Stimulated activated CD4-positive, alpha-beta T cell treated with anti-CD3 and anti-CD28 coated beads, Interleukin-15, amount 100 ng/mL, for 24 hours (primary cell): ENCODE measurements at places on chromosomes 1 and 21.
A peak's percentile ranks its signal among the peaks of the same experiment; 100 is the strongest.

DNA sequence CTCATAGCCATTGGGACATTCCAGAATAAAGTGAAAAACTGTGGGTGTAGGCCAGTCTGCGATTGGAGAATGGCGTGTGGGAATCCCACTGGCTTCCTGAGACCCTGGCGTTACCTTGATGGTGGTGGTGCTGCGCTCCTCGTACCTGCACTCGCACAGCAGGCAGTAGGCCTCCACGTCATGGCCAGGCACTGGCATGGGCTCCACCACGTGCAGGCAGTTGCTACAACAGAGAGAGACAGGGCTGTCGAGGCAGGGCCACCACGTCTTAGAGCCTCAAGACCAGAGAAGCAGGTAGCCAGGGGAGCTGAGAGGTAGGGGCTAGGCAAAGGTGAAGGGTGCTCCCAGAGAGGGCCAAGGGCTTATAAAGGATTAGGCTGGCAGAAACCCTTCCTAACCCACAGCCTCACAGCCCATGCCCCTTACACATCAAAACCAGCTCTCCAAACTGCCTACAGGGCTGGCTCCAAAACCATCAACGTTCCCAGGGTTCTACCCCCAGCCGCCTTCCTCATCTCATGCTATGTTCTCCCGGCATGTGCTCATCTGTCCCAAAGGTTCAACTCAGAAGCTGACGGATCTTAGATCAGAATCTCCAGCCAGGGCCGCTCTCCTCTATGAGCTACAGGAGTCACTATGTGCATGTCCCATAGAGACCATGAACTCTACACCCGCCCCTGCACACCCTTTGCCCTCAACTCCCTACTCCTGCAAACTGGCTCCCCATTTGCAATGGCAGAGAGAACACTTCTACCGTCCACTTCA is 7.5 kb downstream of the TMEM9 start:
- DNase-seq: no peak

DNA sequence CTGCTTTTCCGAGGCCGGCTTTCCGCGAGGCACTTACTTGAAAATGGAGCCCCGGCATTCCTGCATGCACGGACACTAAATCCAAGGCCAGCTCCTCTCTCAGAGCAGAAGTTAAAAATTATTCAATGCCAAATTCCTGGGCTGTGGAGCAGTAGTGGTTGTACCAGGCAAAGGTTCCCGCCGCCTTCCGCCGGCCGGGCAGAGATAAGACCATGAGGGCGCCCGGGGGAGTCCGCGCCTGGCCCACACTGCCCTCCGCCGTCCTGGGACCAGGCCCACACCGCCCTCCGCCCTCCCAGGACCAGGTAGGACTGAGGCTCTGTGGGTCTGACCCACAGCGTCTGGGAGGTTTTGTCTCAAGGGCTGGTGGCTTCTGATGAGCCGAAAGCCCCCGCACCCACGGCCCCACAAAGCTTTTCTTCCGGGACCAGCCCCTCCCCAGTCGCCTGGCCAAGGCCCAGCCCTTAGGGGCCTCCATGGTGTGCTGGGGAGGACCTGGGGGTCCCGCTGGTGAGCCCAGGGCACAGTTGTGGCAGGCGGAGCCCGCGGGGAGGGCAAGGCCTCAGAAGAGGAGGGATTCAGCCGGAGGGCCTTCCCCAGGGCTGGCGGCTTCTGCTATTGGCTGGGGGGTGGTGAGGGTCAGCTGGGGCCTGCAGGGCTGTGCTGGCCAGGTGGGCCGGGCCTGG is 12.7 kb upstream of the C1orf159 start:
- DNase-seq: no peak

GRCh38 chr1:186483561-186483960 is 22.6 kb upstream of the PDC start:
- DNase-seq: no peak

GRCh38 chr1:167291539-167292185 is 71.0 kb downstream of the POU2F1 start:
- DNase-seq: no peak

DNA sequence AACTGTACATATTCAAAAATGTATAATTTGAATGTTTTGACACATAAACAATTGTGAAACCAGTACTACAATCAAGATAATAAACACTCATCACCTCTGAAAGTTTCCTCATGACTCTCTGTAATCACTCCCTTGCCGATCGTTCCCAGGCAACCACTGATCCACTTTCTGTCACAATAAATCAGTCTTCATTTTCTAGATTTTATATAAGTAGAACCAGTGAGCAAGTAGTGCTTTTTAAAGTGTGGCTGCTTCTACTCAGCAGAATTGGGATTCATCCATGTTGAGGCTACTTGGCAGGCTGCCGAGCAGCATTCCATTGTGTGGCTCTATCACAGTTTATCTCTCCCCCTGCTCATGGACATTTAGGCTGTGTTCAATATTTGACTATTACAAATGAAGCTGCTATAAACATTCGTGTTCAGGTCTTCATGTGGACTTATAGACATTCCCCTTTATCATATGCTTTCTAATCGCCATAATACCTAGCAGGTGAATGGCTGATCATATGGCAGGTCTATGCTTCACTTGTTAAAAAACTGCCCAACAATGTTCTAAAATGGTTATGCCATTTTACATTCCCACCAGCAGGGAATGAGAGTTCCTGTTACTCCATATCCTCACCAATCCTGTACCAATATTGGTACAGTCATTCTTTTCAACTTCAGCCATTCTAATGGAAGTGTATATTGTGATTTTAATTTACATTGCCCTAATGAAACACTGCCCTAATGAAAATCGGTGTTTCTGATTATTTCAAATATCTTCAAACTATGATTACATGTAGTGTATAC is 20.5 kb downstream of the TEX38 start:
- no peak for DNase-seq

GRCh38 chr1:59666106-59666505 is 148.6 kb upstream of the HOOK1 start:
- no peak for DNase-seq

DNA sequence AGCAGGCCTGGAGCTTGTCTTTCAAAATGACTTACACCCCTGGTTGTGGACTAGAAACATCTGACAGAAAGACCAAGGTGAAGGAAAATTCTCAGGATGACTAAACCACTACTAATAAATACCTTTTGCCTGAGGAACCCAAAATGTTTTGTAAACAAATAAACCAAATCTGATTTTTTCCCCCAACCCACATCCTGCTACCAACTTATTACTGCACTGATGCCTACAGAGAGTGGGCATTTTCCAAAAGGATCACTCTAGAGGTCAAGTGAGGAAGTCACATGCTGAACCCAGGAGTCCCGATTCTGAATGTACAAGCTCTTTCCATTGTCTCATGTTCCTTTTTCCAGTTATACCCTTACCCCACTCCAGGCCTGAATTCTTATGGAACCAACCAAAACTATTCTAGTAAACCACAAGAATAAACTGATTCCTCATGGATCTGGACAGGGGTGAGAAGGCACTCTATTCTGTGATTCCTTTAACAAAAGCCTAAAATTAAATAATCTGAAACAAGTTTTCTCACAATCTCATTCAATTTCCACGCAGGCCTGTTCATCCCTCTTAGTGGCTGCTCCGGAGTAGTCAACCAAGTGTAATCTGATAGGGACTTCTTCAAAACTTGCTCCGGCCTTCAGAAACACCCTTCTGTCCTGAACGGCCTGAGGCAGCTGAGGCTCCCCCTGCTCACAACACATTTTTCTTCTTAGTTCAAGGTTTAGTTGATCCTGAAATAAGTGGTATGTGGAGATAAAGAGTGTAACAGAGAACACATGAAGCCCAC is 1.4 kb downstream of the PI4KB start:
- no peak for DNase-seq

DNA sequence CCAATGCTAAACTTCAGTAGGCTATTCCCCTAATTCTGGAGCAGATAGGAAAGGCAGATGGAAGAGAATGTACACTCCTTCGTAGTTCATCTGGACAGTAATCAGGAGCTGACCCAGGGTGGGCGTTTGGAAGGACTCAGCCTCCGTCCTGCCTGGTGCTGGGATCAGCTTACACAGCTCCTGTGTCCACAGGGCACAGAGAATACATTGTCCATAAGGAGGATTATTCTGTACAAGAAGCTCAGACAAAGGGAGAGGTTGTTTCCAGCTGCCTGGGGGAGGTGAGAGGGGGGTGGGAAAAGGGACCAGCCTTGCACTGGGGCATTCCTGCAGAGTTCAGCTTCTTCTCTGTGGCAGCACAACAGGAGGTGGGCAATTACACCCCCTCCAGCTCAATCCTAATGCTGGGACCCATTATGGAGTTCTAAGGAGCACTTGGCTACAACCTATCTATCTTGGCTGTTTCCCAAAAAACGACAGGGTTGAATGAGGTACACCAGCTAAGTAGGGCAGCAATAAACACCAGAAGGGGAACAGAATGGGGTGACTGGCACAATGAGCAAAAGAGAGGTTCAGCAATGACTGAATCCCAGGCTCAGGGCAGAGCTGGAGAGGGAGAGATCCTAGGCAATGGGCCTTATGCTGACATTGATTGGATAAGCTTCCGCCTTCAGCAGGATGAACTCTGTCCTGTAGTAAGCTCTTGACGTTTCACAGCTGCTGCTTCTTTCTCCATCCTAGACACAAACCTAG is 7.4 kb downstream of the MED8 start:
- DNase-seq: no peak

GRCh38 chr1:240492832-240493440 is 119.0 kb downstream of the GREM2 start:
- DNase-seq: peak; percentile 13

- DNase-seq: no peak
Measured at GRCh38 chr21:32329776-32330175, 31.1 kb downstream of the MRAP start.

- DNase-seq: no peak
Measured at GRCh38 chr1:24117722-24118409, 5.9 kb upstream of the MYOM3 start.

DNA sequence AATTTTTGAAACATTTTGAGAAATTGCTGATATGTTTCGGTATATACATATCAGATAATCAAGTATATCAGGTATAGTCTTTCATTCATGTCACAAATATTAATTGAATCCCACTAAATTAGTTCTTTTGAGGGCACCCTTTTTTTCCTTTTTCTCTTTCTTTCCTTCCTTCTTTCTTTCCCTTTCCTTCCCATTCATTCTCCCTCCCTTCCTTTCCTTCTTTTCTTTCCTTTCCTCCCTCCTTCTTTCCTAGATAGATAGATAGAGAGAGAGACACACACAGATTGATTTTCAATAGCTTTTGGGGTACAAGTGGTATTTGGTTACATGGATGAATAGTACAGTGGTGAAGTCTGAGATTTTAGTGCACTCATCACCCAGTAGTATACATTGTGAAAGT is 5.7 kb downstream of the NSL1 start:
- no peak for DNase-seq
